ENCODE measurements at places on chromosomes 12 and 14.

- DNase-seq = peak; percentile 13
Observed at GRCh38 chr12:93573552-93574223, 1.2 kb downstream of the SOCS2 start.

DNA sequence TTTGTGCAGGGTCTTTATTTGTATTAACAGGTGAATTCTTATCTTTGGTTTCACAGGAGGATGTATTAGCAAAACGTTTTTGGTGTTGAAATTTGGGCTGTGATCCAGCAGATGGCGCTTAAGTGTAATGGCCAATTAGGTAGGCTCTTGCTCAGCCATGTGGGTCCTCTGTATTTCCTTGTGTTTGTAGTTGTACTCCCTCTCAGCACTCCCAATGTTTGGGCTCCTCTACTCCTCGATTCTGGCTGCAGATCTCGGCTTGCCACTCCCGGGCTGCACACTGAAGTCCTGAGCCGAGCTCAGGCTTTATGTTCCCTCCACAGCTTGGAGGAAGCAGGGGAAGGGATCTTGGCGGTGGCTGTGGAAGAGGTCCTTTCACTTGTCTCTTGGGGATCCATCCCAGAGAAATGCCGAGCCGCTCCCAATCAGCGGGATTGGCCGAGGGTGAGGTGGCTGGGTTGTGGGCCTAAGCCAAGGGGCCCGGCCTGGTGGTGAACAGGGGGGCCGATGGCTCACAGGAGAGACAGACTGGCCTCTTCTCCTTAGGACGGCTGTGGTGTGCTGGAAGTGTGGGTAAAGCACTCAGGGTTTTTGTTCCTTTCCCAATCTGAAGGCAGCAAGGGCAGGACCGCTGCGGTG is 133.7 kb downstream of the AEBP2 start:
- peak; percentile 83 for DNase-seq

DNA sequence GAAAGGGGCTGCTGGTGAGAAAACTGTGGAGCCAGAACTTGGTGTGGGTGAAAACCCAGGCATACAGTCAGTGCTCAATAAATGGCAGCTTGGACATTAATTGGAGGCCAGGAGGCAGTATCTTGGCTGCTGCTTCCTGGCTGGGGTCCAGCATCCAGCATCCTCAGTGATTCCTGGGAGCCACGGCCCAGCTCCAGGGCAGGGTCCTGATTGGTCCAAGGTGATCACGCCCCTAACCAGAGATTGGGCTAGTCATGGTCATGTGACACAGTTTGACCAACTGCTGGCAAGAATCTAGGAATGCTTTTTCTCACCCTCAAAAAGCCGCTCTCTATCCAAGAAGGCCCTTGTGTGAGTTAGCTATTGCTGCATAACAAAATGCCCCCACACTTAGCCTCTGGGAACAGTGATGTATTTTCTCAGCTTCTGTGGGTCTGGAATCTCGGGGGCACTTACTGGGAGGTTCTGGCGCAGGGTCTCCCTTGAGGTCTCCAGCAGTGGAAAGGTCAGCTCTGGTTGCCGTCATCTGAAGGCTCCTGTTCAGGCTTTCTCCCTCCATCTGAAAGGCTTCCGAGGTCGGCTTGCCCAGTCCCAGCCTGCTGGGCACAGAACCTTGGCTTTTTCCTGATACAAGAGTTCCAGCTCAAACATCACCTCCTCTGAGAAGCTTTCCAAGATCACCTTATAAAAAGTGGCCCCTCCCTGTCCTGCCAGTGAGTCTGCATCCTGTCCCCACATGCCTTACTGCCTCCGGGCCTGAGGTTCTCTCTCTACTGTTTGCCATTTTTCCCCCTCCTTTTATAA is 119.2 kb upstream of the NCOR2 start:
- DNase-seq = peak; percentile 36

DNA sequence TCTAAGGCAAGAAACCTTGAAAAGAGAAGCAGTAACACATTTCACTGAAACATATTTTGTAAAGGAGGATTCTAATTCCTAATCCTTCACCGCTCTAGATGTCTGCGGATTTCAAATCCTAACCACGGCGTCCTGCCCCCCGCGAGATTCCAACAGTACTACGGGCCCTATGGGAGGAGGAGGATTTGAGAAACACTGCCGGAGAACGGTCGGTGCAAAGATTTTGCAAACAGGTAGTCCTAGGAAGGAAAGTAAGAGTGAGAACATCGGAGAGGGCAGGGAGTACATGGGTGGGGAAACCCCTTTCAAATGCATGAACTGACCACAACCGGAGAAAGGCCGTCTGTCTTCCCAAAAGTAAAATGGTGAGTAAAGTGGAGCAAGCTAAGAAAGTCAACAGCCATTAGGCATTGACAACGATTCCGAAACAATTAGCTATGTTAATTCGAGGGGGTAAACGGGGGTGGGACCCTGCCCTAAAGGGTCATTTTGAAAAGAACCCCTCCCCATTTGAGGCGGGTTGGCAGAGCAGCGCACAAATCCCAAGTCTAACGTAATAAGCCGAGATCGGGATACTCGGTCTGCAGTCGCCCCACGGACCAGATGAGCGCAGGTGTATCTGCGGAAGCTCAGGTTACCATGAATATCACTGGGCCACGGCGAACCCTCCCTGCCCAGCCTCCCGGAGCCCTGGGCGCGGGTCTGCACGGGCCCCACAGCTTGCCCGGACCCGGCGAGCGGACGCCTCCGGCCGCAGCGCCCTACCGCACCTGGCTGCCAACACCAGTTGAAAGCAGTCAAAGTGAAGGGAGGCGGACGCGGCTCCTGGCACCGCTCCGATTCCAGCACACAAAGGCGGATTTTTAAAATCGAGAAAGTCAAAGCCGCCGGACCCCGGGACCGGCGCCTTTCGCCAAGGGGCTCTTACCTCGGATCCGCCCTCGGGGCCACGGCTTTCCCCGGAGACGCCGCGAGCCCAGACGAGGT is 662 bp downstream of the EPS8 start:
- DNase-seq = peak; percentile 72

GRCh38 chr12:75704664-75705063 is 193.3 kb upstream of the KRR1 start:
- no peak for DNase-seq

DNA sequence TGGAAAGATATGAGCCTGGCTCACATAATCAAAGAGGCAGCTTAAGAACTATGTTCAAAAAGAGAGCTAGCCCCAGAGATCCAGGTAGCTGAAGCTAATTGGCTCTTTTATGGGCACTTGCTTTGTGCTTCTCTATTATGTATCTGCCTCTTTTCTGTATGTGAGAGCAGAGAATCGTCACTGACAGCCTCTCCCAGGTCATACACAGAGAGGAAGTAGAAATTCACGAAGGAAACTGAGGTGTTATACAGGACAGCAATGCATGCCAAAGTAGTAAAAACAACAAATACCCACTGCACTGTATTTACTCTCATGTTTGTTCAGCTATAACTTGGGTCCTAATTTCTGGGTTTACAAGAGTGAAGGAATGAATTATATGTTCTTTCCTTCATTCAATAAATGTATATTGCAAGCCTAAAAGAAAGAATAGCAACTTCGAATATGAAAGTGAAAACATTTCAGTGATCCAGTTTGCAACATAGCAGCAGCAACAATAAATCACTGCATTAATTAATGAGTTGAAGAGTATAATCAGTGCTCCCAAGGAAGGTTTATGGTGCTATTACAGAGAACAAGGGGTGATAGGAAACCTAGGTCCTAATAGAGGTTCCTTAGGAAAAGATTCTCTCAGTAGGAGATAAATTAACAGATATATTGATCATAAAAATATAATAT is 47.1 kb upstream of the ATXN7L3B start:
- DNase-seq = peak; percentile 5

GRCh38 chr12:3317841-3318501 is 173.0 kb upstream of the PRMT8 start:
- no peak for DNase-seq

DNA sequence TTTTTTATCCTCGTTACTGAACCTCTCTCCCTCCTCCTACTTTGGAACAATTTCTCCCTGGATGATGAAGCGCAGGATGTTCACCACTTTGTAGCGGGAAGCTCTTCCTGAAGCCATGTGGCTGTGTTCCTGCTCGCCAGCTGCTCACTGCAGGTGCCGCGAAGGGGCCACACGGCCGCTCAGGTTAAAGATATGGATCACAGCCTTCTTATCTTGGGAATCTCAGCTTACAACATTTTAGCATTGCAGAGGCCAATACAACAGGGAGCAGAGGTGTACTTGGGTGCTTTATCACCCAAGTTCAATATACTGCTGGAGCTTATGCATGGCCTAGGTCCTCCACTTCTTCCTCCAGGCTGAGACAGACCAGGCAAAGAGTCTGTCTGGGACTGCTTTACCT is 201.2 kb upstream of the G2E3 start:
- DNase-seq = no peak

- peak; percentile 5 for DNase-seq
Observed at GRCh38 chr14:106842687-106843086, 1316.3 kb downstream of the TMEM121 start.

GRCh38 chr12:67919406-67919805 is 69.8 kb upstream of the IFNG-AS1 start:
- DNase-seq = no peak

GRCh38 chr14:53603994-53604393 is 352.6 kb downstream of the BMP4 start:
- DNase-seq = no peak

- peak; percentile 44 for DNase-seq
Observed at GRCh38 chr12:47079981-47080724, 394 bp upstream of the AMIGO2 start.

DNA sequence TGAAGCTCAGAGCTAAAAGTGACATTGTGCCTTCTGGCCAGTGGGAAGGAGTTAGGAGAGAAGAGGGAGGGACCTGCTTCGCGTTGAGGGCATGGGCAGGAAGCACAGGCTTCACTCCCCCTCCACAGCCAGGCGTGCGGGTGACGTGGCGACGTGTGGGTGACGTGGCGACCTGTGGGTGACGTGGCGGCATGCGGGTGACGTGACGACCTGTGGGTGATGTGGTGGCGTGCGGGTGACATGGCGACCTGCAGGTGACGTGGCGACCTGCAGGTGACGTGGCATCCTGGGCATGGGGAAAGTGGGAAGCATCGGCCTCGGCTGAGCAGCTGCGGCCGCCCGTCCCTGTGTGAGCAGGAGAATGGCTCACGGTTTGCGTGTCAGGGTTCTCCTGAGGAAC is 8.2 kb upstream of the GALNT9 start:
- DNase-seq = no peak

GRCh38 chr12:91639327-91639726 is 456.7 kb upstream of the DCN start:
- DNase-seq = no peak

DNA sequence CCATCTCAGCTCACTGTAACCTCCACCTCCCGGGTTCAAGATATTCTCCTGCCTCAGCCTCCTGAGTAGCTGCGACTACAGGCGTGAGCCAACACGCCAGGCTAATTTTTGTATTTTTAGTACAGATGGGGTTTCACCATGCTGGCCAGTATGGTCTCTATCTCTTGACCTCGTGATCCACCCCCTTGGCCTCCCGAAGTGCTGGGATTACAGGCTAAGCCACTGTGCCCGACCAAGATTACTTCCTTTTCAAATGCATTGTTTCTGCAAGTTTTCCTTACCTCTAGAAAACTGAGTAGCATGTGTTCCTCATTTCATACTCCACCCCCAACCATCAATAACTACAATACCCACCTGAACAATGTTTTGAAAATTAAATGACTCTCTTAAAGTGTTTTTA is 13.1 kb downstream of the ARF6 start:
- DNase-seq = no peak

- DNase-seq = no peak
Observed at GRCh38 chr12:126369487-126370463, 1304.5 kb downstream of the AACS start.

DNA sequence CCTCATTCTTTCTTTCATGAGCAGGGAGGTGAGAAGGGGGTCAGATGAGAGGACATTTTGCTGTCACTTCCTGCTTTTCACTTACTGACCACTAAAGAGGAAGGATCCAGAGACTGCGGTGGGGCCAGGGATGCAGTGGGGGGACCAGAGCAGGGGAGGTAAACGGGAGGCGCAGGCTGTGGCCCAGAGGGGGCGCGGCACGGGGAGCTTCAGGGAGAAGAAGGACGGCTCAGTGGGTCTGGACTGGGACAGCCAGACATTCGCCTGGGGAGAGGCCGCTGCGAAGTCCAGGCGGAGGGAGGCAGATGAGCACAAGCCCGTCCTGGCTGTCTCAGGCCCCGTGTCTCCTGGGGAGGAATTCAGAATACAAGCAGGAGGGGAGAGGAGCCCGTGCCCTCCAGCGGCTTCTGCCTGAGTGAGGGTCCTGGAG is 41.2 kb downstream of the SLC6A12 start:
- no peak for DNase-seq

DNA sequence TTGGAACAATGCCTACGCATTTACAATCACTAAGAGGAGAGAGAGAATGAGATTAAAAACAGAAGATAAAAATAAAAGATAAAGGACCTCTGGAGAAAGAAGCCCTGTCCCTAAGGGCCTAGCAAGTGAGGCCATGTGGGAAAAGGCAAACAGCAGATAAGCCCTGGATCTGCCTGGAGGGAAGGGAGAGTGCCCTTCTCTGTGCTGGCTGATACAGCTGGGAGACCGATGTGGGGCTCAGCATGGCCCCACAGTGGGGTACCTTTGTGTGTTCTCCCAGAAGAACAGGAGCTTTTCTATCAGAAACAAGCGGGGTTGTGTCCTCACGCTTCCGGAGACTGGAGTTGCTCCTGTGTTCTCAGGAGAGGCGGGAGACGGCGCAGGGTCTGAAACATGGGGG is 59.9 kb downstream of the TMCC3 start:
- DNase-seq = no peak

- no peak for DNase-seq
Observed at GRCh38 chr12:55797550-55797949, 20.0 kb downstream of the SARNP start.

DNA sequence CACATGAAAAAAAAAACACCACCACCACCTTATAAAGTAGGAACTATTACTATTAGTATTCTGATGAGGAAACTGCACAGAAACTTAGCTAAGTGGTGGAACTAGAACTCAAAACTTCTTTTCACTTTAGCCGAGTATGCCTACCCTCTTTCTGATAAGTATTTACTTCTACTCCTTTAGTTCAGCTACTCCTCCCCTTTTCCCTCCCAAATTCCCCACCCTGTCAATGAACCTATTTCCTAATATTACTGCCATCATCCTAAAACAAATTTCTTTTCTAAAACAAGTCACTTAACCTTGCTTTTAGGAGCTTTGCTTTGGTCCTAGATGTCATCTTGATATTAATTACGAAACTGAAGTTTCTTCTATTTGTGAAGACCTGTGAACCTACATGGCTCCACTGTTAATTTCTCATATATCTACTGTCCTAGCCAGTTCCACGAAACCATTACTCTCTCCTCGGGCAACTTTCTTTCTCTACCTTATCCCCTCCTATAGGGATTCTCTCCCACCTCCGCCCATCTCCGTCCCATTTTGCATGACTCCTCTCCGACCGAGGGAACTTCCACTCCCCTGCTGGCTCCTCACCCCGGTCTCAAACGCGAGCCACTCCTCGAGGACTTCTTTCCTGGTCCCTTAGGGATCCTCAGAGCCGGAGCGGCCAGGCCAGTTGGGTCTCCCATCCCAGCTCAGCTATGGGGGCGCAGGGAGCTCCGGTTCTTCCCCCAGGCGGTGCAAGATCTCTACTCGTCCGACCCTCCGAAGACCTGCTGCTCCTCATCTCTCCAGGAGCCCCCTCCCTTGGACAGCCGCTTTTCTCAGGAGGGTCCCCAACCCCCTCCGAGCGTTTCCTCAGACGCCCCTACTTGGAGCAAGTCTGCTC is 1.1 kb downstream of the NUMB start:
- peak; percentile 67 for DNase-seq
